Sciatic nerve (tissue), 2 donors: ENCODE measurements at places on chromosomes 4 and X.

- no peak for DNase-seq
These were observed 371.6 kb downstream of the INPP4B start for GRCh38 chr4:142474398-142475087.

GRCh38 chr4:54066718-54067129, 2.3 kb upstream of the CHIC2 start:
- no peak for DNase-seq

DNA sequence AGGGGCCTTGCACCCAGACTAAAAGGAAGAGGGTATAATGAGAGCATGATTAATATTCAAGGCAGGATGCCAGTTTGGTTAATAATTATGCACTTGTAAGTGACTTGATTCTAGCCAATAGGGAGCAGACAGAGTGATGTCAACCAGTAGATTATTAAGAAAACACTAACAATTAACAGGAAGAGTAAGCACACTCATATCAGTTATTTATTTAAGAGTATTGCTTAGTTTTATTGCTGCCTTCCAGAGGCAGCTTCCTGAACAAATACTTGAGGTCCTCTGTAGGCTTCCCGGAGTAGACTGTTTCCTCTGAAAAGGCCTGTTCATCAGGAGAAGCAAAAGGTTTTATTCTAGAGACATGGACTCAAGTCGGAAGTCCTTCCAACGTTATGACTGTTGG, 129.1 kb upstream of the AFF2 start:
- DNase-seq, result no peak

DNA sequence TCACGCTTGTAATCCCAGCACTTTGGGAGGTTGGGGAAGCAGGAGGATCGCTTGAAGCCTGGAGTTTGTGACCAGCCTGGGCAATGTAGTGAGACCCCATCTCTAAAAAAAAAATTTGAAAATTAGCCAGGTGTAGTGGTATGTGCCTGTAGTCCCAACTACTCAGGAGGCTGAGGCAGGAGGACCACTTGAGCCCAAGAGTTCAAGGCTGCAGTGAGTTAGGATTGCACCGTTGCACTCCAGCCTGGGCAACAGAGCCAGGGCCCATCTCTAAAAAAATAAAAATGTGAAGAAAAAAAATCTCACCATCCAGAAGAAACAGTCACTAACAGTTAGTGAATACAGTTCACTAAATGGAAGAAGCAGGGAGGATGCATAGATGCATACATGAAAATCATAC, 34.8 kb downstream of the TMEM271 start:
- DNase-seq, result no peak

- no peak for DNase-seq
These were observed 145.0 kb upstream of the LEF1 start for GRCh38 chr4:108313546-108314339.

DNA sequence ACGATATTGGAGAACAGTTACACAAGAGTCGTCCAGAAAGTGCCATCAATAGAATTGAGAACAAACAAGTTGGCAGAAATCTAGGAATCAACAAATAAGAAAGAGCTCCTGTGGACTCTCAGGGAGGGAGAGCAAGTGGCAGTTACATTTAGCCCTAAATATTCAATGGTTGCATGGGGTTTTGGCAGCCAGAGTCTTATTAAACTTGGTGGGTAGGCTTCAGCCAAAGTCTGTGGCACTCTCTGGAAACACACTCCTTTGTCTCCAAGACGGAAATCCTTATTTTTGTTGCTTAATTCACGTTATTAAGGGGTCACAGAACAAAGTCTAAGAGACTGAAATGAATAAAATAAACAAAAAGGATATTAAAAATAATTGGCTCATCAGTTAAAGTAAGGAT, 742.2 kb upstream of the ATOH1 start:
- DNase-seq, result no peak

DNA sequence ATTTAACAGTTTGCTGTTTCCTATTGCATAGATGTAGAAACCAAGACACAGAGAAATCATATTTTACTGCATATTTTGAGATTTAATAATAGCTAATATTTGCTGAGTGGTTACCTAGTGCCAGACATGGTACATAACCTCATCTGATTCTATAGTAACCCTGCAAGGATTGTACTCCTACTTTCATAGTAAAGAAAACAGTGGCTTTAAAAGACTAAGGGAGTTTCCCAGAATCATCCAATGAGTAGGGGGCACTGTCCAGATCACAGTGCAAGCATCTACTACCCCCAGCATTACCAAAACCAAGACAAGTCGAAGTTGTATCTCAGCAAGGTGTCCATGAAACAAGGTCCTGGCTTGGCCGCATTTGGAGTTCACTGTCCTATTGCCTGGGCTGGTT, 224.5 kb upstream of the TENM3 start:
- no peak for DNase-seq

DNA sequence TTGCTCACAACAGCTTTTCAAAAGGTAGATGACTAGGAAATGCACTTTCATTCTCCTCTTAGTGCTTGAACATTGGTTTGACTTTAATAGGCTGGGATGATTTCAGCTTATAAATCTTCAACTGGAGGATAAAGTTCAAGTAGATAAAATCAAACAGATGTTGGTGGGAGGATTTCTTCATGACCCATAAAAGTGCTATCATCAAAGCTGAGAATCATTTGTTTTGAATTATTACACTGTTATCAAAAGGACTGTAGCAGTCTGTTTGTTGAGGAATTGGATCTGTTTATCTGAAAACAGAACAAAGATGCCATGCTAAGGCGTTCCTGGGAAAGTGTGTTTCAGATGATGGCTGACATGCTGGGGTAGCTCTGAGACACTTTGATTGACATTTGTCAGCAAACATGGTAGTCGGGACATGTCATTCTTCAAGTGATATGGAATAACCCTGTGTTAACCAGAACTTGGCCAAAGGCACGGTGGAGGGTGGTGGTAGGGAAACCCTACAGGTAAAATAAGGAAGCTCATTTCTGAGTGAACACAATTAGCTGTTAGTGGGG, 304.0 kb upstream of the PITX2 start:
- DNase-seq, result no peak

DNA sequence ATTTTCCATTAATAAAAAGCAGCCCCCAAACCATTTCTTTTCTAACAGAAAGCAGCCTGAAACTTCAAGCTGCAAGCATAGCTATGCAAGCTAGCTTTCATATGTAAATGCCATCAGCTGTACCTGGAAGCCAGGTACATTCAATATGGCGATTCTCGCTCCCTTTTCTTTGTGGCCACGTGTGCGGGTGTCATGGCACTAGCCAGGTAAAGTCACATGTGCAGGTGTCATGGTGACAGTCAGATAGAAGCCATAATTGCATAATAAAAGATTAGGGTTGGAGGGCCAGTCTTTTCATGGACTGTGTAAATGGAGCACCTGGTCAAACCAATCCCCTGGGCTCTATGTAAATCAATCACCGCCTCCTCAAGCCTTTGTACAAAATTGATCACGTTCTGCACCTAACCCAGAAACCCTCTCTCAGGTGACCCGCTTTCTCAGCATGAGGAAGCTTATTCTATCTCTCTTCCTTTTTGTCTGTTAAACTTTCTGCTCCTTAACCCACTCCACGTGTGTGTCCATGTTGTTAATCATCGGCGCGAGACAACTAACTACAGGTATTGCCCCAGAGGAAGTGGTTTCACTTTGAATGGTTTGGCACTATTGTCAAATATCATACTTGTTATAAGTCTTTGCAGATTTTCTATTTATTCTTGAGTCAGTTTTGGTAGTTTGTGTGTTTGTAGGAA, 18.0 kb upstream of the RHOXF2 start:
- DNase-seq, result no peak

GRCh38 chr4:71752383-71753042, 31.4 kb downstream of the GC start:
- no peak for DNase-seq

- no peak for DNase-seq
These were observed 118.3 kb downstream of the ADGRL3 start for GRCh38 chr4:61318431-61318830.

DNA sequence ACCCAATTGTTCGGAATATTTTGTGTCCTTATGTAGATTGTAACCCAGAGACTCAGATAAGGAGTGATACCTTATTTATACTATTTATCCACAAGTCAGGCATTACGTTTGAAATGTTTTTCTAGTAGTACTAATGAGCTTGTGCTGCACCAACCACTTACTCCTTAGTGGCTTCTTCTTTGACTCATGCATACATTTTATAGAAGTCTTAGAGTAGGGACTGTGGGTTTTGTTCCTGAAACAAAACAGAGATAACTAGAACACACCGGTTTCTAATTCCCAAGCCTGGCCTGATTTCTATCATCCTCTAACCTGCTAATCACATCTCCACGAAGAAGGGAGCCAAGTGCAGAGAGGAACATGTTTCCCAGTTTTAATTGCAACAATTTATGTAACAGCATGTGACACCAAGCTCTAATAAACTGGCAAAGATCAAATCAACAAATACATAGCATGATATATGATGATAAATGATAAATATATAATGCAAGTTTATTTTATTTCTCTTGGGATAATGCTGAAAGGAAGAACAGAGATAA, 32.3 kb downstream of the MGARP start:
- no peak for DNase-seq

DNA sequence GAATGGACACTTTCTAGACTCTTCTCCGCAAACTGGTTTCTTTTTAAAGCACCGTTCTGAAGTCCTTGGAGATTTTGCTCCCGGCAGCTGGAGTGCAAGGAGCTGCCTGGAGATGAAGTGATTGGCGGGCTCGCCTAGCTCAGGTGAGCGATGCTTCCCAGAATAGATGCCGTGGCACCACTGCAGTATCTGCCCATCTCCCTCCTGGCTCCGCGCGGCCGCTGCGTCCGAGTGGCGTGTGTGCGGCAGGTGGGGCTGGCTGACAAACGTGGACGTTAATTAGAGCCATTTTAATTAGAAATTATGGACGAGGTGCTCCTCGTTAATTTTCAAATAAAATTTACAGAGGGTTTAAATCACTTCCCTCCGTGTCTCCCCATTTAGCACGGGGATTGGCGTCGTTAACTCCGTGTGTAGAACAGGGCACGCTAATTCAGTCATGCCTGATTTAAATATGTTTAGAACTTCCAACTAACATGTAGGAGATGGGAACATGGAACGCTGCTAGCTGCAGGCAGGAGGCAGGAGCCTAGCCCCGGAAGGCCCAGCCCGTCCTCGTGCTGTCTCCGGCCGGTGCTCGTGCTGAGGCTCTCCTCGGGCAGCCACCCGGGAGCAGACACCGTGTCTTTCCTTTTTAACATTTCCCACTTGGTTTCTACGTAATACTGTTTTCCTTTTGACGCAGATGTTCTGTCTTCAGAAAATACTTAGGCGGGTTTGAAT, 11.6 kb downstream of the UVSSA start:
- no peak for DNase-seq

DNA sequence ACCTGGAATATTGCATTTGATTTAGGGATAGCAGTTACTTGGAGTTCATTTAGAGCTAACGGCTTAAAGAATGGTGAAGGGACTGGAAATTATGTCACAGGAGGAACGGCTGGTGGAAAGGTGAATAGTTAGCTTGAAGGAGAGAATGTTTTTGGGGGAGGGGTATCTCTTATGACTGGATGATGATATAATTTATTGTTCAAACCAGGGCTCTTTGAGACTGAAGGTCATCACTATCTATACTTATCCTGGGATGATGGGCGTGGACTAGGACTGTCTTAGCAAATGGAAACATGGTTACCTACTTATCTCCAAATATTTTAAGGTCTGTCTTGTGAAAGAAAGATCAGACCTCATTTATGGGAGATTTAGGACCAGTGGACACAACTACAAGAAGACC, 30.1 kb downstream of the WWC2 start:
- DNase-seq, result no peak

DNA sequence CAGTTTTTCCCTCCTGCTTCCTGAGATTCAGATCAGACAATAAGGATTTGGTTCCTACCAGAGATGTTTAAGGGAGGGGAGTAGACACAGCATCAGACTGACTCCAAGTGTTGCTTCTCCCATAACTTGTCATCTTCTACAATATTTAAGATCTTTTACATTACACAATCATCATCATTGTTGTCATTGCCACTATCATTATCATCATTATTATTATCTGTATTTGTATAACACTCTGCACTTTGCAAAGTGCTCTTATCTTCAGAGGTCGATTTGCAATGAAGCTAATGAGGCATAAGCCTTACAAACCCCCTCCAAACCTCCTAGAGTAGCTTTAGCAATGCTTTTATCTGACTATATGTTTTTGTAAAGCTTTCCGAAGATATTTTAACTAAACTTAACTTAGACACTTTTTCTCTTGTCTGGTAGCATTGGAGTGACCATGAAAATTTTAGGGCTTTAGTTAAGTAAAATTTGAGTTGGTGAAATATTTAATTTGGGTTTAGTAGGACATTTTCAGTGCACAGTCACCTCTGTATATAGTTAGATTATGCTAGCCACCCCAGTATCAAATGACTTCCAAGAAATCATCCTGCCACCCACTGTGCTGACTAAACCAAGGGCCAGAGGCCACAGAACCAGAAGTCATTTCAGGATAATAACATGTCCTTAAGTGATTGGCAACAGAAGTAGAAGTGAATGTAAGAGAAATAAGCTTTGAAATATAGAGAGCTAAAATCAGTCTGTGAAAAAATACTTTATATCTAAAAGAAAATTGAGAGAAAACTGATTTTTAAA, 124.2 kb upstream of the NRK start:
- no peak for DNase-seq

- DNase-seq, result no peak
These were observed 141.2 kb upstream of the INTU start for GRCh38 chr4:127491571-127491970.

GRCh38 chr4:128550060-128550459, 259.4 kb upstream of the JADE1 start:
- DNase-seq, result no peak

DNA sequence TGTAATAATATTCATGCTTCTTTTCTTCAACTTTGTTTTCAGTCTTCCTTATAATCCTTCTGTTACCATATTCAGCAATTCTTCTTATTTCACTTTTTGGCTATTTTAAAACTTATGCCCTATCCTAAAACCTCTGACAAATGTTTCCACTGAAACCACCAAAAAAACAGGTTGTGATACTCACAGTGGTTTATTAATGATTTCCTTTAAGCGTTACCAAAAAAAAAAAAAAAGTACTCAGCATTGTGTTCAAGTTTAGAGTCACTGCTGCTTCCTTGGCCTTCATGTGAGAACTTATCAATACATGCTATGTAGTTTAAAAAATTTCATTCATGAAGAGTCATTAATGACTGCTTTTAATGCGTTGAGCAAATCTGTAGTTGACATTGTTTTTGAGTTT, 35.4 kb upstream of the UGT2A3 start:
- DNase-seq, result no peak

DNA sequence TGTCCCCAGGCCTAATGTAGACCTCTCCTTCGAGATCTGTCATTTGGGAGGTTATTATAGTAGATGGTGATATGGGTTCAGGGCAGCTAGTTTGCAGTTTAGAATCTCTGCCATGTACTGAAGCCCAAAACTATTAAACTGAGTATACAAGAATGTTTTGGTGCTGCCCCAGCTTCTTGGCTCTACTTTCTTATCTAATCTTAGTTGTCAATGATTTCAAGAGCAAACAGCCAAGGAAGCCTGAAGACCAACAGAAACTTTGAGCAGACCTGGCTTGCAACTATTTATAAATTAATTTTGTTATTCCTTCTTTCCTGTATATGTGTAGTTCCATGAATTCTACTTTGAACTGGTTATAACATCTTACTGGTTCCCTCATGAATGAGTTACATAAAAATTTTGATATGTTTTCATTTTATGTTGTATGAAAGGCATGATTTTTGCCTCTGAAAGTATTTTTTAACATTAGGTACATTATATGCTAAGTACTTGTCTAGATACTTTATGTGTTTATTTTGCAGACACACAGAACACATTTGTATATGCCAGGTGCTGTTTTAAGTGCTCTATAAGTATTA, 2.0 kb upstream of the MGST2 start:
- DNase-seq, result no peak
